ENCODE measurements at places on chromosomes 7 and 10.

- DNase-seq, result no peak
These were observed 136.4 kb upstream of the EEPD1 start for GRCh38 chr7:36016648-36017047.

DNA sequence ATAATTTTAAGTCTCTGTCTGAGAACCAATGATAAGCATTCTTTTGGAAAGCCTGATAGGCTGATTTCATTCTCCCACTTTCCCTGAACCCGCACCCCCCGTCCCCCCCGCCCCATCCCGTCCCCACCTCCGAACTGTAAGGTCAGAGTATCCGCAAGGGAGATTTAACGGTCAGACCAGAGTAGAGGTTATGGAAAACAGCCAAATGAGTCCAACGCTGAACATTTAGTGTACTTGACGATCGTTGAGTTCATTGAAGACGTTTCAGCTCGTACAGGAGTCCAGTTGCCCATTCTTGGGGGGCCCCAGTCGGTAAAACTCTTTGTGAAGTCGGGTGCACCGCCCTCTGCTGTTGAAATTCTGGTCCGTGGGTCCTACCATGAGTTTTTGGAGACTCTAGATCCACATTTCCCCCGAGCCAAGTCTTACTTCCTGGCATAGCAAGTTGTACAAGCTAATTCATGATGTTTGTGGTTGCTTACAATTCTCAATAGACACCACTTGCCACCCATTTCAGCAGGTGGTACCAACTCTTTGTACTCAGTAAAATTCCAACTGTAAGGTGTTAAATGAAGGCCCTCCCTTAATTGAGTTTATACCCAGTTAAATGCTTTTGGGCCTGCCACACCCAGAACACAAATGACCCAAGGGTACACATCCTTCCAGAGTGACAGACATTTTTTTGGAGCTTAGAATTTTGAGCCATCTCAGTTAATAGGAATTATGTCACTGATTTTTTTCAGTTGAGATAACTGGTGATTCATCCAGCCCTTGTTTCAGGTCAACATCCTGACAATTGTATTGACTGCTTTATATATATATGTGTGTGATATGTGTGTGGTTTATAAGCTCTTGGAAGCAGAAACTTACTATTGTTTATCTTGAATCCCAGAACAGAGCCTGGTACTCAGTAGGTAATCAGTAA lies 1.2 kb downstream of the MARCHF5 start:
- peak; percentile 16 for DNase-seq

DNA sequence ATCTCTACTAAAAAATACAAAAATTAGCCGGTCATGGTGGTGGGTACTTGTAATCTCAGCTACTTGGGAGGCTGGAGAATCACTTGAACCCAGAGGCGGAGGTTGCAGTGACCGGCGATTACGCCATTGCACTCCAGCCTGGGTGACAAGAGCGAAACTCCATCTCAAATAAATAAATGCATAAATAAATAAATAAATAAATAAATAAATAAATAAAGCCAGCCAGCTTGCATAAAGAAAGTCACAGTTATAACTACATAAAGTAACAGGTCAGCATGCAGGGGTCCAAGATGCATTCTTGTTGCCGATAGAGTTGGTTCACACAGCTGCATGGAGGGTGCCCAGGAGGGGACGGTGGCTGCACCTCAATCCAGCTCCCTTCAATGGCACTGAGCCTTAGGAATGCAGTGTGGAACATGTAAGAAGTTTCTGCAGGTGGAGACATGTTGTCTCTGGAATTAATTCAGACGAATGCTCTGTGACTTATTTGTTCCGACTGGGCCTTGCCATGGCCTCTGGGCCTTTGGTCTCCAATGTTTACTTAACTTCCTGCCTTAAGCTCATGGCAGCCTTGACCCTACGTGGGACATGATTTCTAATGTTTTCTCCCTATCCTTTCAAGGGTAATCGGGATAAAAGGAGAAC lies 159.6 kb upstream of the PRKCQ start:
- DNase-seq, result no peak

- DNase-seq, result no peak
These were observed 58.5 kb upstream of the UBE3C start for GRCh38 chr7:157080111-157080730.

- DNase-seq, result no peak
These were observed 753 bp downstream of the CAMK2B start for GRCh38 chr7:44324481-44325200.

GRCh38 chr10:102764470-102765161 lies 20.9 kb downstream of the WBP1L start:
- no peak for DNase-seq

DNA sequence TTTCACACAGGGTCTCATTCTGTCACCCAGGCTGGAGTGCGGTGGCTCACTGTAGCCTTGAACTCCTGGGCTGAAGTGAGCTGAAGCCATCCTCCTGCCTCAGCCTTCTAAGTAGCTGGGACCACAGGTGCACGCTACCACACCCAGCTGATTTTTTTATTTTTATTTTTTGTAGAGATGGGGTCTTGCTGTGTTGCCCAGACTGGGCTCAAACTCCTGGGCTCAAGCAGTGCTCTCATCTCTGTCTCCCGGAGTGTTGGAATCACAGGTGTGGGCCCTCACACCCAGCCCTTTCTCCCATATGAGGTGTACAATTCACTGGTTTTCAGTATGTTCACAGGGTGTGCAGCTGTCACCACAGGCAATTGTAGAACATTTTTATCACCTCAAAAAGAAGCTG lies 5.2 kb downstream of the INPP5A start:
- no peak for DNase-seq

DNA sequence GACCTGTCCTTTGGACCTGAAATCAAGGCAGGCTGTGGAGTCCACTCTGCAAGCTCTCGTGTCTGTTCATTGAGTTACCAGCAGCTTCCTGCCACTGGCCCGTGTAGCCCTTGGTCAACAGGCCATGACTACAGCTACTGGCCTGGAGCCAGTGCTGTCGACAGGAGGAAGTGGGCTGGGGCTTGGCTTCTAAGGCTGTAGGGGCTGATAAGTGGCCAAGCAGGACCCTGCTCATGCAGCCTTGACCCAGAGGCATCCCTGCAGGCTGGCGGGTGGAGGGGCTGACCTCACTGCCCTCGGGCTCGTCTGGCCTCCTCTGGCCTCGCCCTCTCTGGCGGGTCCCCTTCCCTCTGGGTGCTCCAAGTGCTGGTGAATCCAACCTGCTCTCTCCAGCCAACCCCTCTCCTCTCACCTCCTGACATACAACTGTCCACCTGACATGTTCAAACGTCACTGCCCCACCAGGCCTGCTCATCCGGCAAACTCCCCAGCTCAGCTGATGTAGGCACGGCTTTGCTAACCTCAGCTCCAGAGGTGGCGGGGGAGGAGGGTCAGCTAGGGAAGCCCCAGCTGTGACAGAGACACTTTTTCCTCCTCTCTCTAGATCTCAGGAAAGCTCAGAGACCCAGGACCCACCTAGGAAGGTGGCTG lies 188.6 kb upstream of the LYZL2 start:
- DNase-seq, result no peak

- DNase-seq, result no peak
These were observed 8.2 kb upstream of the FAM3C start for GRCh38 chr7:121404348-121404747.

DNA sequence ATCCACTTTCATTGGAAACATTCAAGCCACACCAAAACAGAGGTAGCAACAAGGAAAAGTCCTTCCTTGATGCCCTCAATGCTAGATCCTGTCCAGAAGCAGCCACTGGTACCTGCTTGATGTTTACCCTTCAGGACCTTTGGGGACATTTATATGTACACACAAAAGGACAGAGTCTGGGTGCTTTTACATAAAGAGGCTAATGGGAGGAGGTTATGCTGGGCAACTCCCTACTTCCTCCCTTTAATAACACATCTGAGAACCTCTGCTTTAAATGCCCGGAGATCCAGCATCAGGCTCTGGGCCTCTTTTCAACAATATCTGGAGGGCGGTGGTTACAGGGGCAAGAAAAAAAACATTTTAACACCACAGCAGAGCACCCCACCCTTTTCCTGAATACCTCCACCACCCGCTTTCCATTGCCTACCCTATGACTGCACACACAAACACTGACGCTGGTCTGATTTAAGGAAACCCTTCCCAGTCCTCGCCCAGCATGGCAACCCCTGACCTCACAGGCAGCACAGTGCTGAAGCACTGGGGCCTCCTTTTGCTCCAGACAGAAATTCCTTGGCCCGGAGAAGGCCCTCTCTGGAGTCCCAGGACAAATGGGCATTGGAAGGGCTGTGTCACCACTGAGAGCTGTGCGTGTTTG lies 39.3 kb upstream of the DUSP5 start:
- no peak for DNase-seq

DNA sequence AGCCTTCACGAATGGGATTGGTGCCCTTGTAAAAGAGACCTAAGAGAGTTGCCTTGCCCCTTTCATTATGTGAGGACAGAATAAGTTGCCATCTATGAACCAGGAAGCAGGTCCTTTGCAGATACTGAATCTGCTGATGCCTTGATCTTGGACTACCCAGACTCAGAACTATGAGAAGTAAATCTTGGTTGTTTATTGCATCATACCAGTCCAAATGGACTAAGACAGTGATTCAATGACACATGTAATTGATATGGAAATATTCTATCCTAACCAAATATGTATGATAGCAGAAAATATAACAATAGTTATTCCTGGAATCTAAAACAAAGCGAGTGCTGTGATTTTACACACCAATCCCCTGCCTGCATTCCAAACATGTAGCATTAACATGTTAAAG lies 17.0 kb upstream of the LYZL1 start:
- no peak for DNase-seq

DNA sequence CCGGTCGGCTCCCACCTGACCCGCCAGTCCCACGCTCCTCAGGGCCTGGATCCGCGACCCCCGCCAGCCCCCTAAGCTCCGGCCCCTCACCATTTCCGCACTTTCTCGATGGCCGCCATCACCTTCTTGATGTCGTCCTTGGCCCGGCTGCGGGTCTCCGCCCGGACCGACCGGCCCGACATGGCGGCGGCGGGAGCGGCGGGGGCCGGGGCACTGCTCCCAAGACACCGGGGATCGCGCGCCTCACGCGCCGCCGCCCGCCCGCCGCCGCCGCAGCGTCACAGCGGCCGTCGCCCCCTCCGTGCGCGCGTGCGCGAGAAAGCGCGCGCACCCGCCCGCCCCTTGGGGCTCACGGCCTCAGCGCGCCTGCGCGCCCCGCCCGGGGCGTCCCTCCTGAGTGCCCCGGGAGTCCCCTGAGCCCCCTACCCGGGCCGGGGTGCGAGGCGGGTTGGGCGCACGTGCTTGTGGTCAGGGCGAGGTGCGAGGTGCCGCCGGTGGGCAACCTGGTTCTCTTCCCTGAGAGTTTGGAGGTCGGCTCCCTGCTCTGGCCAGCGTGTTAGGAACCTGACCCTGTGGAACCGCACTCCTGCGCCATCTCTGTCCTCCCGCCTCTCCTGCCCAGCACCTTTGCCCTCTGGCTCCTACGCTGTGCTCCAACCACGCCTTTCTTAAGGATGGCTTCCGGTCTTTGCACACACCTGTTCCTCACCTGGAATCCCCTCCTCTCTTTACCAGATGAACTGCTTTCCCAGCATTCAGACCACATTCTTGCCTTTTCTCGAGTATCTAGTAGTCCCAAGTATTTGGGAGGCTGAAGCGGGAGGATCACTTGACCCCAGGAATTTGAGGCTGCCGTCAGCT lies at the start of gene BCL7B:
Gene BCL7B, minus strand, starts transcription at position 294 of the 861 bp plus-strand sequence. Its CDS starts 112 bp downstream, at position 182.
- peak; percentile 70 for DNase-seq

- DNase-seq, result no peak
These were observed 66.9 kb downstream of the GOLGA7B start for GRCh38 chr10:97916586-97916985.

- no peak for DNase-seq
These were observed 3.2 kb downstream of the ZNF800 start for GRCh38 chr7:127389321-127389720.
